Adrenal gland (tissue), 19 donors: ENCODE measurements at places on chromosomes 2 and 18. TPM values are rescaled to one million over a fixed set of nuclear protein-coding genes. Genes with fewer than 3 reads are reported as not detected.

DNA sequence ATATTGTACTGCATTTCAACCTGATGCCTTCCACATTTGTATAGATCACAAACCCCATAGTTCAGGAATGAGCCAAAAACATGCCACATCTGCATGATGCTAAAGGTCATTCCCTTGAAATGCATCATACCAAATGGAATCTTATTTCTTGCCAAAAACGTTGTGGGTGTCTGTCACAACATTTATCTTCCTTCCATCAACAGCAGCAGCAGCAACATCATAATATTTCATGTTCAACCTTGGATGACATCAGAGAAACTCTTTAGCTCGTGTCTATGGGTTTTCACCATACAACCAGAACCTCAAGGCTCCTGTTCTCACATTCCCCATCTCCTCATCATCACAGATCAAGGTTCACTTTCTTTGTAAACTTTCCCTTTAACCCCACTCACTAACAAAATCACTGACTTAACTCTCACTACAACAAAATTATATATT lies 221.3 kb upstream of the CTAGE1 start:
- DNase-seq, result no peak

GRCh38 chr2:240687741-240688552 lies 3.7 kb upstream of the AQP12A start:
- DNase-seq, result peak; percentile 9

DNA sequence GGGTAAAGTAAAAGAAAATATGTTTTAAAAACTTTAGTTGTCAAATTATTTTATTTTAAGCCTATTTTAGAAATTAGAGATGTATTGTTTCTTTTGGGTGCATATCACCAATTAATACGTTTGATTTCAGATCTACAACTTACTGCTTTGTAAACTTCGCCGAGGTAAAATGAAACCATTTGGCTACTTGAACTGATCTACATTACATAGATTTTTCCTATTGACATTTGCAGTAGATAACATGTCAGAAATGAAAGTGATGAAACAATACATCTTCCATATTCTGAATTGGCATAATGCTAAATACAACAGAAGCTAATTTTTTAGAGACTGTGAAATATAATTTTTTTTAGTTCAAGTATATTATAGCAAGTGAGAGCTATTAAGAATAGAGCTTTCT lies 39.5 kb downstream of the GLS start:
- DNase-seq, result no peak

GRCh38 chr2:42102024-42102590 lies 54.3 kb downstream of the PKDCC start:
- DNase-seq, result peak; percentile 59

DNA sequence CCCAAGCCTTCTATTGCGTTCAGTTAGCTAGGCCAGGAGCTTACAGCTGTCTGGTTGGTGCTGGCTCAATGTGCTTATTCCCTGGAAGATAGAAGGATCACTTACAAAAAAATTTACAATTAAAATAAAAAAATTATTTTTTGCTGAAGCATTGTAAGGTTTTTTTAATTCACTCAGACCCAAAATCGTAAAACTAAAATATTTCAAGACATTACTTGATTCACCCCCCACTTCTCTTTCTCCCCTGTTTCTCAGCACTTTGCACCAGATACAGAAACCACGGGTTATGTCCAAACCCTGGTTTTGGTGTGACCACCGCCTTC lies 911 bp upstream of the PTPRM start:
- no peak for DNase-seq

DNA sequence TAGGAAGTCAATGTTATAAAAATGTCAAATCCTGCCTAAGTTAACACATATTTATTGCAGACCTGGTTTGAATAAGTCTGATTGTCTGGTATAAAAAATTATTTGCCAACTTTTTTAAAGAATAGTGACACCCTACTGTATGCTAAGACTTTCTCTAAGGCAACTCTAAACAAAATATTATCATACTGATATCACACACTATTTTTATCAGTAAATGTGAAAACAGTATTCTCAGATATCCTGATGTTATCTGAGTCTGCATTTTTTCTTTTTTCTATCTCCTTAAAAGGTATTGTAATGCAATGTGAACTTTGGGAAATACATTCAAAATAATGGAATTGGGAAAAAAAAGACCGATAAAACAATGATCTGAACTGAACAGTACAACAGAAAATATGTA lies 127.1 kb downstream of the DOCK10 start:
- DNase-seq, result no peak

DNA sequence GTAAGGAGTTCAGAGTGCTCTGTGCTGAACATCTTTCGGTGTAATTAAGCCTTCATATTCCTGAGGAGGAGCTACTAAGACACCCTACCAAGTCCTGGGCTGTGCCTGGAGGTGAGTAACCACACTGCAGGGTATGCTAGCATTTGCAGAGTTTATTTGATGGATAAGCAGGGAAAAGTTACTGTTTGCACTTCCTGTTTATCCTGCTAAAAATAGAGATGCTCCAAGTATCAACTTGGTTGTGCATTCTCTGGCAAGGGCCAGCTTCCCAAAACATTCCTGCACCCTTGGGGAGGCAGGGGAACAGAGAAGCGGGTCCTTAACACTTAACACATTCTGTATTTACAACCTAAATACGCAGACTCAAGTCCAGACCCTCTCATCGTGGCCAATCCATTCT lies 49.8 kb downstream of the PARD6G start:
- DNase-seq, result no peak

GRCh38 chr2:207926133-207926988 lies 99.0 kb downstream of the PLEKHM3 start:
- peak; percentile 88 for DNase-seq

DNA sequence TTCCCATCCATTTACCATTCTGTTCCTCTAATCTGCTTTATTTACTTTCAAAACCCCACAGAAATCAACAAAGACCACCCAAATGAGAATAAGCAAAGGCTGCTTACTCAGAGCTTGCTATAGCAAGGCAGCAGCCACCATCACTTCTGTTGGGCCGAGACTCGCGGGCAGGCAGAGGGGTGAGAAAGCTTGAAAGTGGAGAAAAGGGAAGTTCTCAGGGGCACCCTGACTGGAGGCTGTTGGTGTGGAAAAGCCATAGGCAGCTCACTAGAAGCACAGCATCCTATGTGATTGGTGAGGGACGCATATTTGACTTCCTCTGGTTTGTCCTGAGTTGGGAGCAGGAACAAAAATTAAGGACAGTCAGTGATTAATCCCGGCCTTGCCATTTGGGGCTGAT lies 269.7 kb upstream of the THSD7B start:
- DNase-seq, result no peak

DNA sequence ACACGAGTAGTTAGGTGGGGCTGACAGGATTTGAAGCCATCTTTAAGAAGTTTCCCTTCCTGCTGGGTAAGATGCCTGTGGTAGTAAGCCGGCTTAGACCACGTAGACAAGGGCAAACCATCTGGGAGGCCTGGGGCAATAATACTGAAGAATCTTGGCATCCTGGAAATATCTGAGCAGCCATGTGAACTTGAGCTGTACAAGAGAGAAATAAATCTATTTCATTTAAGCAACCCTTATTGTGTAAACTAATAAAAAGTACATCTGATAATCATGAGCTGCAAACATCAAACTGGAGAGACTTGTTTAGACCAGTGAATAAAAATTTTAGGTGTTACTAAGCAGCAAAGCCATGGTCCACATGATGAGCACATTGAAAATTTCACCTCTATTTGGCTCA lies 11.4 kb upstream of the CETN1 start:
- DNase-seq, result no peak

- no peak for DNase-seq
Observed at GRCh38 chr2:32260376-32260775, 4.3 kb downstream of the NLRC4 start.

- DNase-seq, result no peak
Observed at GRCh38 chr2:178783889-178784288, 23.3 kb downstream of the TTN start.

GRCh38 chr2:216932113-216932862 lies 72.4 kb upstream of the TNP1 start:
- no peak for DNase-seq

DNA sequence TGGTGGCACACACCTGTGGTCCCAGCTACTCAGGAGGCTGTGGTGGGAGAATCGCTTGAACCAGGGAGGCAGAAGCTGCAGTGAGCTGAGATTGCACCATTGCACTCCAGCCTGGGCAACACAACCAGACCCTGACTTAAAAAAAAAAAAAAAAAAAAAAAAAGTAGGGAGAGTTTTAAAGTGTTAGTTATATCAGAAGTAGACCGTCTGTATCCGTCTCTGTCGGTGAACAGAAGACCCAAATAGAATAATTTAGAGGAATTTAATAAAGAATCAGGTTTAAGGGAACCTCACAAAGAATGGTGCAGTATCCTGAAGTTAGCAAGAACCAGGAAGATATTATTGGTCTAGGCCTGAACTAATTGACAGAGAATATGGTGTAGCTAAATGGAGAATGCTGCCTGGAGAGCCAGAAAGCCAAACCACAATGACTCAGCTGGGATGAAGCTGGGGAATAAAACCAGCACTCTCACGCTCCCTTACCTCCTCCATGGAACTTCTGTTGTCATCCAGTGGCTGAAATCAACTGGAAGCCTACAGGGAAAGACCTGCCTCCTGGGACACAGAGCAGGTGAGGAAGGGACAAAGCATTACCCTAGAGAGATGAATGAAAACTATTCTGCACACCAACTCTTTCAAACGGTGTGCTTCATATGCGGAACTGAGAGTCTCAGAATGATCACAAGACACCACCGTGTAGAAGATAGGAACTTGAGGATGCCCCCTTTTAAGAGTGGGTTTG lies 39.1 kb upstream of the PLEKHM3 start:
- DNase-seq, result no peak

DNA sequence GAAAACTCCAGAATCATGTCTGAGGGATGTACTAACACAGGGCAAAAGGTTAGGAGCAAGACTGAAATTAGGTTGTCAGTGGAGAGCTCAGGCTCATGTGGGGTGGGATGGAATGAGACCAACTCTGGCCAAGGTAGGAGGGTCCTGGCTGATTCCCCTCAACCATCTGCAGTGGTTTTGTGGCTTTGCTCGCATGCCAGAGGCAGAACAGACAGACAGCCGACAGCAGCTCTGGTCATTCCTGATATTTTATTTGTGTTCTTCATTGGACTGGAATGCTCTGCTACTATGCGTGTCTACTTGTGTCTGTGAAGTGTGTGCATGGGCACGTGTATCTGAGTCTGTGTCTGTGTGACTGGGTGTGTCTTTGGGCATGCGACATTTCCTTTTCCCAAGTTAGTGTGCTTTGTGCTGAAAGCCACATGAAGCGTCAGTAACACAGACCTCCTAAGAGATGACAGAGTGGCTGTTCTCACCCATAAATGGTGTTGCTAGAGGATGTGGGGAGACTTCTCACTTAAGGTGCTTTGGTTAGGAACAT lies 239.5 kb downstream of the CNTNAP5 start:
- DNase-seq, result no peak

DNA sequence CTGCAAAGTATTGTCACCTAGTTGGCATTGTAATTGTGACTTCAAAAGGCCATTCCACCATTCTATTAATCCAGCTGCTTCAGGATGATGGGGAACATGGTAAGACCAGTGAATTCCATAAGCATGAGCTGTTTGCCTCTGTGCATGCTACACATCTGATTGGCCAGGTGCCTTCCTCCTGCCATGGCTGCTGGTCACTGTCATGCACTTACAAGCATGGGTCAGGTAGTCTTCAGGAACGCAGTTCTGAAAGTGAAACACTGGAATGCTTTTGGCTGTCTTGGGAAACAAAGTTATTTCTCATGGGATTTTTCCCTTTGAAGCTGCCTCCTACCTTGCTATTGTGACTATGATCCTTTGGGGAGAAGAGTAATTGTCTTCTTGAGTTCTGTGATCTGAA lies 267.6 kb downstream of the GBX2 start:
- DNase-seq, result no peak

DNA sequence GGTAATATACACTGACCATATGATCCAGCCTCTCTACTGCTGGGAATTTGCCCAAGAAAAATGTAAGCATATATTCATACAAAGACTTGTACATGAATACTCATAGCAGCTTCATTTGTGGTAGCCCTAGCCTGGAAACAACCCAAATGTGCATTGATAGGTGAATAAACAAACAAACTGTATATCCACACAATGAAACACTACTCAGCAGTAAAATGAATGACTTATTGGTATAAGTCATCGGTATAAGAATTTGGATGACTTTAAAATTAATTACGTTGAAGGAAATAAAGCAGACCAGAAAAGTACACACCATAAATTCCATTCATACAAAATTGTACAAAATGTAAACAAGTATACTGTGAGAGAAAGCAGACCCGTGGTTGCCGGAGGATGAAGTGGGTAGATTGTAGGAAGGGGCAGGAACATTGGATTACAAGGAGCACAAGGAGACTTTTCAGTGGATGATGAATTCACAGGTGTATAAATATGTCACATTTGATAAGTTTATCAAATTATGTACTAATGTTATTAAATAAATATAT lies 376.7 kb downstream of the TDRD15 start:
- no peak for DNase-seq

GRCh38 chr2:211132046-211132445 lies 575.6 kb downstream of the CPS1 start:
- no peak for DNase-seq

DNA sequence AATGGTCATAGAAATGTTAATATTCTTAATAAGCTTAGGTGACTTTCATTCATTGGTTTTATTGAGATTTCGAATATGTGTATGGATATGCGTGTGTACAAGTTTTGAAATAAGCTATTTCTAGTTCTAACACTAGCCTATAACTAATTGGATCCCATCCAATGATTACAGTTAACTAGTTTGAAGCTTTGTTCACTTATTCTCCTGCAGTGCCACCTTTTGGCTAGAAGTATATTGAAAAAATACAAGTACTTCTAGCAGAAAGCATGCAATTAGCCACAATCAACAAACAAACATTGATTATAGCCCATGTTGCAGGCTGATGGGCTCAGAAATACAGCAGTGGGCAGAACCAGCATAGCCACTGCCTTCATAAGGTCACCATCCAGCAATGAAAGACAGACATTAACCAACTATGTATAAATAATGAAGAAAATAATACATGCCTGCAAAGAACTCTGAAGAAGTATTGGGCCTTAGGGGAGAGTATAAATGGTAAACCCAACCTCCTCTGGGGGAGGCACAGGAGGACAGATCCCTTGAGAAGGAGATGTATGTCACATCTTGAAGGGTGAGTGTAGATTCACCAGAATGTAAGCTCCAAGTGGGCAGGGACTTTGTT lies 5.1 kb upstream of the PIEZO2 start:
- no peak for DNase-seq

DNA sequence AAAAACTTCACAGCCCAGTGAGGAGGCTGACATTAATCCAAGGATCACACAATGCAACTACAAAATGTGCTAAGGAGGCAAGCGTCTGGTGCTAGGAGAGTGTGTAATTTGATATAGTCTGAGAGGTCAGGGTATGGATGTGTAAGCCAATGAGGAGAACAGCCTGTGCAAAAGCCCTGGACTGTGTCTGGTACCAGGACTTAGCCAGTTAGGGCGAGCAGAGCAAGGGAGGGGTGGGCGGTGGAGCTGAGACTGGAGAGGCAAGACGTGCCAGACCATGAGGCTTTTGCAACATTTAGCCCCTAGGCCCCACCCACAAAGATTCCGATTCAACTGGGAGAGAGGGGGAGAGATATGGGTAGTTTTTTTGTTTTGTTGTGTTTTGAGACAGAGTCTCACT lies 33.5 kb upstream of the SPRED2 start:
- no peak for DNase-seq

TOGARAM2 gene
- 1.7 TPM for total RNA-seq

ECEL1 gene
- 5.0 TPM for total RNA-seq

DHX57 gene
- total RNA-seq, result 25.3 TPM

LRRTM1 gene
- total RNA-seq, result 0.26 TPM

NT5C1B gene
- total RNA-seq, result not detected

C2orf80 gene
- not detected for total RNA-seq

STARD6 gene
- total RNA-seq, result not detected

METTL8 gene
- total RNA-seq, result 24.4 TPM

TYW5 gene
- total RNA-seq, result 5.1 TPM

ANKRD62 gene
- total RNA-seq, result not detected
